ENCODE measurements at places on chromosomes 6 and 20.

- no peak for DNase-seq
Observed at GRCh38 chr6:30500421-30501355, 11.4 kb downstream of the HLA-E start.

DNA sequence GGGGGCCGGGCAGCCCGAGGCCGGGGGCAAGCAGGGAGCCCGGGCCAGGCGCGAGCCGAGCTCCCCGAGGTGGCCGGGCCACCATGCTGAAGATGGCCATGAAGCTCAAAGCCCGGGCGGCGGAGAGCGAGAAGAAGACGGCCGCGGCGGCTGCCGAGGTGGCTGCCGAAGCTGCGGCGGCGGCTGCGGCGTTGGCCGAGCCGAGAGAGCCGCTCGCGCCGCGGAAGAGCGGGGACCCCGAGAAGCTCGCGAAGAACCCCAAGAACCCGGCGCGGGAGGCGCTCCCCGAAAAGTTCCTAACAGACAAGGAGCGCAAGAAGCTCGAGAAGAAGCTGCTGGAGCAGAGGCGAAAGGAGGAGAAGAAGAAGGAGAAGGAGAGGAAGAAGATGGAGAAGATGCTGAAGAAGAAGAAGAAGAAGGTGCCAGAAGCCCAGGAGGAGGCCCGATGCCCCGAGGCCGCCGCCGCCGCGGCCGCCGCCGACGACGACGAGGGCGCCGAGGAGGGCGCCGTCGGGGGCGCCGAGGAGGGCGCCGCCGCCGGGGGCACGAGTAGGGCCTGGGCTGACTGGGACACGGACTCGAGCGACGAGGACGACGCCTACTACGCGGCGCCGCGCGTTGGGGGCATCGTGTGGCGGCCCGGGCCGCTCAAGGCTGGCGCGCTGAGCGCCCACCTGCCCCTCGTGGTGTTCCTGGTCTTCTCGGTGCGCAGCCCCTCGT is 37.4 kb downstream of the GNAS start:
- DNase-seq: no peak

GRCh38 chr6:163916315-163917081 is 502.0 kb downstream of the QKI start:
- no peak for DNase-seq

- no peak for DNase-seq
Observed at GRCh38 chr6:88045521-88046136, 2.0 kb upstream of the SPACA1 start.

DNA sequence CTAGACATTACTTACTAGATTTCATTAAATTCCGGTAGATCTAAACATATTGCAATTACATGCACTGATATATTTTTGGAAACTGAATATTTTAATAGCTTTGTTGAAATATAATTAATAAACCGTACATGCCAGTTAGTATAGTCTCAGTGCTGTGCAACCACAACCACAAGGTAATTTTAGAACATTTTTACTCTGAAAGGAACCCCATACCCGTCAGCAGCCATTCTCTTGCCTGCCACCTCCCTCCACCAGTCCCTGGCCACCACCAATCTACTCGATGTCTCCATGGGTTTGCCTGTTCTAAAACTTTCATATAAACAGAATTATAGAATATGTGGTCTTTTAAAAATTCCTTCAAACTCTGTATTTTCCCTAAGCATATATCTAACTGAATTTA is 293.9 kb downstream of the THBS2 start:
- DNase-seq: no peak

GRCh38 chr6:78693835-78694234 is 173.5 kb upstream of the IRAK1BP1 start:
- DNase-seq: no peak

GRCh38 chr6:41226752-41227151 is 1.4 kb upstream of the TREML4 start:
- DNase-seq: no peak

- DNase-seq: no peak
Observed at GRCh38 chr20:38277691-38278090, 17.2 kb upstream of the KIAA1755 start.

- no peak for DNase-seq
Observed at GRCh38 chr20:62824476-62825332, 7.9 kb downstream of the COL9A3 start.

GRCh38 chr6:29909985-29910384 is 32.3 kb upstream of the HLA-A start:
- DNase-seq: no peak

DNA sequence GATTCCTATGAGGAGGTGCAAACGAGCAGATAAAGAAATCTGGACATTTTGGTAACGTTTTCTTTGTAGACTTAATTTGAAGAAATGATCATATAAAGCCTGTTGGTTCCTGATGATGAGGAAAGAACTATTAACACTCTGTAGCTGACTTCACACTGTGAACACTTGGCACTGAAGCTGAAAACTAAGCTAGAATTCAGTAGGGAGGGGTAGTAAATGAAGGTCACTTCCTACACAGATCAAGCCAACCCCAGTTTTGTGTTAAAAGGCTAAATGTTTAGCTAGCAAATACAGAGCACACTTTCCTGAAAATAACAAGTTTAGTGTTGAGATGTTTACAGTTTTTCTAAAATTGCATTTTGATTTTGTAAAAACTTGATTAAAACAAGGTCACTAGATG is 296.2 kb upstream of the PRDM1 start:
- no peak for DNase-seq

GRCh38 chr6:62283796-62284411 is 2.1 kb downstream of the KHDRBS2 start:
- peak; percentile 6 for DNase-seq

GRCh38 chr6:113031591-113032238 is 684.6 kb downstream of the RFPL4B start:
- no peak for DNase-seq

- no peak for DNase-seq
Observed at GRCh38 chr20:61655591-61655990, 403.5 kb downstream of the CDH4 start.

DNA sequence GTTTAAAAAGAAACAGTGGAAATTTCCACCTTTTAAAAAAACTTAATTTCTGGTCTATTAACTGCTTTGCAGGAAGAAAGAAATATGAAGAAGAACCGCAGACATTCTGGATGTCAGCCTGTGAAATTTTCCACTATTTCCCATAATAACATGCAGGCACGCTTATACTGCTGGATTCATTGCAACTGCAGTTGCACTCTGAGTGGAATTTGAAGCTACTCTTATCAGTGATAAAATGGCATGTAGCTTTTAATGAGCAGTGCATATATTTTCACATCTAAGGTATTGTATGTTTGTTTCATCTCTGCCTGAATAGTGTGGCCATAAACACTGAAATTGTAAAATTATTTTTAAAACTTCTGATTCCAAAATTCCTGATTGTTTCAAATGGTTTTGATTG is 28.2 kb downstream of the NCOA3 start:
- no peak for DNase-seq

GRCh38 chr6:132084811-132085509 is 133.8 kb upstream of the CCN2 start:
- no peak for DNase-seq

GRCh38 chr20:53767206-53767930 is 173.7 kb upstream of the ZNF217 start:
- DNase-seq: no peak

DNA sequence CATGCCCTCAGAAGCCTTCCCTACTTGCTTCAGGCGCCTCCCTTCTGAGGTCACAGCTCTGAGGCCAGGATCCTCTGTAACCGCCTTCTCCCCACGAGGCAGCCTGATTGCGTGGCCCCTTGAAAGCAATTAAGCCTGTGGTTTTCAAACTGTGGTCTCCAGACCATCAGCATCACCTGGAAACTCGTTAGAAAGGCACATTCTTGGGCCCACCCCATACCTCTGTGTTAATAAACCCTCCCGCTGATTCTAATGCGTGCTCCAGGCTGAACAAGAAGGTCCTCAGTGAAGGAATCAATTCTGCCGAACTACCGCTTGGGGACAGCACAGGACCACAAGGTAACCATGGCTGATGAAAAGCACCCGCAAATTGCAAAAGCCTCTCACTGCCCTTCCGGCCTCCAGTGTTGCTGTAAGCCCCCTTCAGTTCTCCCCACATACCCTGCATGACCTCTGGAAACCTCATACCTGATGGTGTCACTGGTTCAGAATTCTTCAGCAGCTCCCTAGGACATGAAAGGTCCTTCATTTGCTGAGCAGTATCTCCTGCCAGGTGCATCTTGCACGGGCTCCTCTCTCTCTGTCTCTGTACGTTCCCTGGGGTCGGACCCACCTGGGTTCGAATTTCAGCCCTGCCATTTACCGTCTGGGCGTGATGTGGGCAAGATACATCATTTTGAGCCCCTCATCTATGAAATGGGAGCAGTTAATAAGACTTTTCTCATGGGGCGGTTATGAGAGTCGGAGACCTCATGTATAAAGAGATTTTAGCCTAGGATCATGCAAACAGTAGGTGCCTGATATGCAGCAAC is 93.3 kb upstream of the RNF24 start:
- DNase-seq: peak; percentile 64

DNA sequence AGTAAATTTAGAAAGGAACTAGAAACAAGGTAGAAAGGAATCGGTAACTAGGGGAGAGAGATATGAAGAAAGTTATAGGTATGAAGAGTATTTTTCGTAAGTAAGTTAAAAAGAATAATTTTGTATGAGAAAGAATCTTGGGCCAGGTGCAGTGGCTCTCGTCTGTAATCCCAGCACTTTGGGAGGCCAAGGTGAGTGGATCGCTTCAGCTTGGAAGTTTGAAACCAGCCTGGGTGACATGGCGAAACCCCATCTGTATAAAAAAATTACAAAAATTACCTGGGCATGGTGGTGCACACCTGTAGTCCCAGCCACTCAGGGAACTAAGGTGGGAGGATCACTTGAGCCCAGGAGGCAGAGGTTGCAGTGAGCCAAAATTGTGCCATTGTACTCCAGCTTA is 42.0 kb downstream of the TCP11 start:
- DNase-seq: no peak

DNA sequence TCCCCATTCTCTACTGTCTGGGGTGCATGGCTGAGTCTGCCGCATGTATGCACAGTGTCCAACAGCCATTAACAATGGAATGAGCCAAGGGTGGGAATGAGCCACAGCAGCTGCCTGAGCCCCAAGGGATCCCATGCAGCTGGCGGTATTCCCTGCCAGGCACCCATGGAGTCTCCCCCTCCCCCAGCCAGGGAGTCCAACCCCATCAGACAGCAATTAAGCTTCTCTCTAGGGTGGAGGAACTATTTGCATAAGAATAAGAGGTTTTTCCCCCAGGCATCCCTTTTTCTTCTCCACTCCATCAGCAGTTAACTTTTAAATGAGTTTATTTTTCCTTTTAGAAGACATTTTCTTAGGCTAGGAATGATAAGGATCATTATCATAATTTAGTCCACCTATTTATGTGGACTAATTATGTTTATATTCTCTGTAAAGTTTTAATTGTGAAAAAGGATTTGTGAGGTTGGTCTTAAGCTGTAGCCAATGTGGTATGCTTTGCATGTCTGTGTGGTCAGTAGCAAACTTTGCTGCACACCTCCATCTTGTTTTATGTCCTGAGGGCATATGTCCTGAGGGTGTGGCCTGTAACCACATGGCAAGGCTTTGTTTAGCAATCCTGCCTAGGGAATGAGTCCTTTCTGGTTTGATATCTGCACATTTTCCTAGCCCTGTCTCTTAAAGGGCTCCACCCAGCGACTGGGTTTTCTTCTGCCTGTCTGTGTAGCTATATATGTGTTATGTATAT is 158.9 kb upstream of the OLIG3 start:
- no peak for DNase-seq

DNA sequence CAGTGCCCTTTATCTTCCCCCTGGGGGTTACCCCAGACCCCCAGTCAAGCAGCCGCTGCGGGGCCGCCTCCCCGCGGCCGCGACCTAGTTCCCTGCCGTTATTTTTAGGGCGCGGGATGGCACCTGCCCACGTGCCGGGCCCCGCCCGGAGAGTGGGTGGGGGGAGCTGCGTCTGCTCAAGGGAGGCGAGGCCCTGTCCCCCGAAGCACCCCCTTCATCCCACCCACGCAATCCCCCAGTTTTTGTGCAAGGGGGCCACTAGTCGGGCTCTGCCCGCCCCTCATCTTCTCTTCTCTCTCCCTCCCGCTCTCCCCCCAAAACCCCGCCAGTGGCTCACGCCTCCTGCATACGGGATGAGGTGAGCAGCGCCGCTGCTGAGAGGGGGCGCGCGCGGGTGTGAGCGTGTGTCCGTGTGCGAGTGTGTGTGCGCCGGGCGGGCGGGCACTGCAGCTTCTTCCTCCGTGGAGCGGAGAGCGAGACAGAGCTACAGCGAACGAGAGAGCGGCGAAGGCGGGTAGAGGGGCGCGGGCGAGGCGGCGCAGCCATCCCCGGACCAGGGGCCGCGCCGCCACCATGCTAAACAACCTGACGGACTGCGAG is at the start of gene SLC12A5:
SLC12A5 (plus strand) TSS at position 444 of the 600 bp plus-strand sequence; CDS start at position 574, 130 bp downstream.
- DNase-seq: no peak

DNA sequence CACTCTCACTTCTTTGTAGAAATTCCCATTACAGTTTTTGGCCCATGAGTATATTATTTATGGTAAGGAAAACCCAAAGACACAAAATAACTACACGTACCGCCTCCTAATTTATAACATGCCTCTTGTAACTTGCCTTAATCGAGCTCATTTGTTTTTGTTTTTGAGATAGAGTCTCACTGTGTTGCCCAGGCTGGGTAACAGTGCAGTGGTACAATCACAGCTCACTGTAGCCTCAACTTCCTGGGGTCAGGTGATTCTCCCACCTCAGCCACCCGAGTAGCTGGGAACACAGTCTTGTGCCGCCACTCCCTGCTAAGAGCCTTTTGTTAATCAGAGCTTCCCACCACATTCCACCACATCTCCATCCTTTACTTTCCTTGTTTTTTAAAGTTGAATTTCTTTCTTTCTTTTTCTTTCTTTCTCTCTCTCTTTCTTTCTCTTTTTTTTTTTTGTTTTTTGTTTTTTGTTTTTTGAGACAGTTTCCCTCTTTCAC is 15.5 kb downstream of the ASIP start:
- DNase-seq: no peak

DNA sequence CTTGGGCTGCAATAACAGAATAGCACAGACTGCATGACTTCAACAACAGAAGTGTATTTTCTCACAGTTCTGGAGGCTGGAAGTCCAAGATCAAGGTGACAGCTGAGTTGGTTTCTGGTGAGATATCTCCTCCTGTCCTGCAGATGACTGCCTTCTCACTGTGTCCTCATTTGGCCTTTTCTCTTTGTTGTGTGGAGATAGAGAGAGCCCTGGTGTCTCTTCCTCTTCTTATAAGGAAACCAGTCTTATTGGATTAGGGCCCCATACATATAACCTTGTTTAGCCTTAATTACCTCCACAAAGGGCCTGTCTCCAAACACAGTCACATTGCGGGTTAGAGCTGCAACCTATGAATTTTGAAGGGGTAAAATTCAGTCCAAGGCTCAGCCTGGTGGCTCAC is 57.0 kb upstream of the BMP6 start:
- no peak for DNase-seq

DNA sequence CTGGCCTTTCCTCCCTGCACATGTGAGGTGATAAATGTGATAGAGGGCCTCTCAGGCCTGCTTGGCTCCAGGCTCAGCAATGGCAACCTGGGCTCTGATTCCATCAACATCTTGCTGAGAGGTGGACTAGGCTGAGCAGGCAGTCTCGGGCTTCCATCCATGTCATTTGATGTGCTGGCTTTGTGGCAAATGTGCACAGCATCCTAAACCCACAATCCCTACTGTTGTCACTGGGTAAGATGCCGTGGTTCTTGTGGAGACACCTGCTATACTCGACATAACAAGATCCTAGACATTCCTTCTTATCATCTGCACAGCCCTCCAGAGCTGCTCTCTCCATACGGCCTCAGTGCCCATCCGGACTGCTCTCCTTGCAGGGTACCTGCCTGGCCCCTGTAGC is 2.8 kb upstream of the ZCCHC3 start:
- DNase-seq: no peak
